ENCODE measurements at places on chromosomes 16 and 17.

GRCh38 chr17:58052945-58053715 is 30.1 kb upstream of the DYNLL2 start:
- no peak for DNase-seq

GRCh38 chr17:70157151-70157550 is 12.2 kb upstream of the KCNJ2 start:
- DNase-seq, result no peak

- DNase-seq, result no peak
Measured at GRCh38 chr16:74896389-74897370, 88.2 kb downstream of the WDR59 start.

DNA sequence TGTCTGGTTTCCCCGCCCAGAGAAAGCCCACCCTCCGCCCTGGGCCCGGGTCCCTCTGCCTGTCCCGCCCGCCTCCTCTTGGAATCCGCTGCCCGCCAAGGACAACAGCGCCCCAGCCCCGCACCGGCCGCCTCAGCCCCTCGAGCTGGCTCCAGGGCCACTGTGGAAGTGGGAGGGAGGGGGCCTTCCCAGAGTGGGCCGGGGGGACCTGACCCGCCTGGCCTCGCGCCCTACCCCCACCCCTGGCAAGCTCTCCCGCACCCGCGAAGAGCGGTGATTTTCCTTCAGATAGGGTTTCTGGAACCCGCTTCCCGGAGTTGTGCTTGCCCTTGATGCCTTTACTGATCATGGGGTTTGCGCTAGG is 2.3 kb upstream of the CBX8 start:
- no peak for DNase-seq

DNA sequence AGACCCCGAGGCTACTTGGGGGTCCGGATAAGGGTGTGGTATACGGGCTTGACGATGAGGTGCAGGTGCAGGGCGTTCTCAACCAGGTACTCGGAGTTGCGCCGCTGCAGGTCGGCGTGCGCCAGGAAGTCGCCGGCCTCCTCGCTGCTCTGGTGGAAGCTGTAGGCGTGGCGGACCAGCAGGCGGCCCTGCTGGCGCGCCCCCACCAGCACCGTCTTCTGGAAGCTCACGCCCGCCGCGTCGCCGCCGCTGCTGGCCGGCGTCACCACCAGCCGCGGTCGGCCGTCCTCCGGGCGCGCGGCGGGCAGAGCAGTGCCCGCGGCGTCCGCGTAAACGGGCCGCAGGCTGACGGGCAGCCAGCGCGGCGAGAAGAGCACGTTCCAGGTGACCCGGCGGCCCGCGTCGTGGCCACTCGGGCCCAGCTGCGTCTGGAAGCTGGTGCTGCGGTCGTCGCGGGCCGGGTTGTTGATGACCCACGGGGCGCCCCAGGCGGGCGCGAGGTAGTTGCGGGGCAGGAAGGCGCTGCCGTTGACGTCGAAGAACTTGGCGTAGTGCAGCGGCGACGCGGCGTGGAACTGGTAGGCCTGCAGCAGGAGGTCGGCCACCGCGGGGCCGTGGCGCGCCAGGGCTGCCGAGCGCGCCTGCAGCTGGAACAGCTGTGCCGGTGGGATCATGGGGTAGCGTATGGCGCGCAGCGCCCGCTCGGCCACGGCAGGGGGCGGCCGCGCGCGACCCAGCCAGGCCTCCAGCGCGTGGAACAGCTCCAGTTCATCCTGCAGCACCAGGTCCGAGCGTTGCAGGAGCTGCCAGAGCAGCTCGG is 4.8 kb downstream of the BTBD17 start:
- no peak for DNase-seq

GRCh38 chr17:79939755-79940458 is 95.8 kb downstream of the TBC1D16 start:
- no peak for DNase-seq

GRCh38 chr16:55323637-55324271 is at the start of gene IRX6:
IRX6 (plus strand) TSS chr16:55324203; CDS start chr16:55325092, 889 bp downstream.
- DNase-seq, result no peak

DNA sequence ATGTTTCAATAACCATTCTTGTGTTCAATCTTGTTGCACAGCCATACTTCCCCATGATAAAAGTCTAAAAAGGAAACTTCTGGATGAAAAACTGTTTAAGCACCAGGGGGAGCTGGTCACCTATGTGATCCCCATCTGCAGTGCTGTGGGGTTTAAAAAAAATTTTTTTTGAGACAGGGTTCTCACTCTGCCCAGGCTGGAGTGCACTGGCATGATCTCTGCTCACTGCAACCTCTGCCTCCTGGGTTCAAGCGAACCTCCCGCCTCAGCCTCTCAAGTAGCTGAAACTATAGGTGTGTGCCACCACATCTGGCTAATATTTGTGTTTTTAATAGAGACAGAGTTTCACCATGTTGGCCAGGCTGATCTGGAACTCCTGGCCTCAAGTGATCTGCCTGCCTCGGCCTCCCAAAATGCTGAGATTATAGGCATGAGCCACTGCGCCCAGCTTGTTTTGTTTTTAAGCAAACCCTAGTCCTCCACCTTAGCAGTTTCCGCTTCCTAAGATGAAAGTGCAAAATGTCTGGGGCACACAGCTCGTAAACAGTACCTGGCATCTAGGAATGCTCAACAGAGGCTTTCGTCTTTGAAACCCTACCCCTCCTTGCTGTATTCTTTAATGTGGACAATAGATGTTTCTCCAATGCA is 25.4 kb downstream of the DNAJA2 start:
- no peak for DNase-seq

DNA sequence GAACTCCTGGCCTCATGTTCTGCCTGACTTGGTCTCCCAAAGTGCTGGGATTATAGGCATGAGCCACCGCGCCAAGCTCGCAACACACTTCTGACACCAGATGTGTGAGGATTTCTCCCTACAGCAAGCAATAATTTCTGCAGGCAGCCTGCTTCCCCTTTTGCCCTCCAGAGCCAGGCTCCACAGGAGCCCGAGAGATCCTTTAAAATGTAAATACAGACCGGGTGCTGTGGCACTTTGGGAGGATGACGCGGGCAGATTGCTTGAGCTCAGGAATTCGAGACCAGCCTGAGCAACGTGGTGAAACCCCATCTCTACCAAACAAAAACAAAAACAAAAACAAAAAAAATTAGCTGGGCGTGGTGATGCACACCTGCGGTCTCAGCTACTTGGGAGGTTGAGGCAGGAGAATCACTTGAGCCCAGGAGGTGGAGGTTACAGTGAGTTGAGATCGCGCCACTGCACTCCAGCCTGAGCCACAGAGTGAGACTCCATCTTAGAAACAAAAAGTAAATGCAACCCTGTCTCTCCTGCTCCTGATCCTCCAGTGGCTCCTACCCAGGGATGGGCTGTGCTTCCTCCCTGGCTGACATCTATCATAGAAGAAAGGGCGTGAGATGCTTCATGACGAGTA is 14.7 kb downstream of the C16orf96 start:
- no peak for DNase-seq

DNA sequence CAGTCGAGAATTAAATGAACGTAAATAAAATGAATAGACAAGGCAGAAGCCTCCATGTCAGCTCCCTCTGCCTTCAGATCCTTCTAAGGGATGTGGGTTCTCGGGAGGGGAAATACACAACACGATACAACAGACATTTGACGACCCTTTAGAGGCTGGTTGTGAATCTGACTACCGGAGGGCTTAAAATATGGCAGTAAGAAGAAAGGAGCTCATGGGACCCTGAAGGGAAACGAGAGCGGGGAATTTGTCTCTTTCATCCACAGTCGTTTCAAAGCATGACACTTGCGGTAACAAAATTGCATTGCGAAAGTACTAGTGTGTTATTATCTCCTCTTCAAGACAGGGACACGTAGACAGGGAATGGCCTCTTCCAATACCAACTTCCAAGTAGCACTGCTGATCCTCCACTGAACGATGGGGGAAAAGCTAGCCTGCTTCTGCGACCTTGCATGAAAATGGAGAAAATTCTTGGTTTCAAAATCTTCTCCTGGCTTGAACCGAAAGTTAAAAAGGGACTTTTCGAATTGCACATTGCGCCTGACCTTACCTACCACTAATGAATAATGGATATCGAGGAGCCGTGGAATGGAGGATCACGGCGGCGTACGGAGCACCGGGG is 1.2 kb upstream of the TNRC6C start:
- no peak for DNase-seq

- no peak for DNase-seq
Measured at GRCh38 chr16:46737621-46738214, 10.4 kb downstream of the MYLK3 start.

DNA sequence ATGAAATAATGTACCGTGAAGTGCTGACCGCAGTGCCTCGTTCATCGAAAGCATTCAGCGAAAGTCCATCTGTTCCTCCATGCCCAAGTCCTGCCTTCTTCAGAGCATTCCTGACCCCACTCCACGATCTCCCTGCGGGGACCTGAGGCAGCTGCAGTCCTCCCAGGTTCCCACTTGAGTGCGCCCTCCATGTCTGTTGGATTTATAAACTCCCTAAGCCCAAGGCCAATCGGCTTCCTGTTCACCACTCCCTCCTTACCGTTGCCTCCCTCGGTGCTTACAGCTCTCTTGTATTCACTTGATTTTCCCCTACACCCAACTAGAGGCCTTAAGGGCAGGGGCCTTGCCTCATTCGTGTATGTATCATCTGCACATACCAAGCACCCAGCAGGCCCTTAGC is 2.8 kb downstream of the RAD51D start:
- DNase-seq, result no peak

DNA sequence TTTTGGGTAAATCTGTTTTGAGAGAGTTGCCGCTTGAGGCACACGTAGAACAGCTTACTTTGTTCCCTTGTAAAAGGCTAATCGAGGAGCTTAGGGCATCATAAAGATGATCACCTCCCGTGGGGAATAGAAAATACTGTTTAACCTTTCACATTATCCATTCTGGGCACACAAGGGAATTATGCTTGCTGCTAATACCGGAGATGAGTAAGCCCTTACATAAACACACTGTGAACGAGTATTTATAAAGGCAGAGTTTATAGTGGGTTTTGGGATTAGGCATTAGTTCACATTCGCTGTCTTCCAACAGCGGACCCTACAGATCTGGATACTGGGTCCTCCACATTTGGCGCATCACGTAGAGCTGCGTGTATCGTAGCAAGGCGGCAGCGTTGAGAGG is 51.2 kb upstream of the CNTNAP4 start:
- DNase-seq, result no peak

- DNase-seq, result no peak
Measured at GRCh38 chr16:27234603-27235002, 31.3 kb downstream of the KDM8 start.

- DNase-seq, result no peak
Measured at GRCh38 chr17:73343168-73343634, 31.4 kb upstream of the CDC42EP4 start.

DNA sequence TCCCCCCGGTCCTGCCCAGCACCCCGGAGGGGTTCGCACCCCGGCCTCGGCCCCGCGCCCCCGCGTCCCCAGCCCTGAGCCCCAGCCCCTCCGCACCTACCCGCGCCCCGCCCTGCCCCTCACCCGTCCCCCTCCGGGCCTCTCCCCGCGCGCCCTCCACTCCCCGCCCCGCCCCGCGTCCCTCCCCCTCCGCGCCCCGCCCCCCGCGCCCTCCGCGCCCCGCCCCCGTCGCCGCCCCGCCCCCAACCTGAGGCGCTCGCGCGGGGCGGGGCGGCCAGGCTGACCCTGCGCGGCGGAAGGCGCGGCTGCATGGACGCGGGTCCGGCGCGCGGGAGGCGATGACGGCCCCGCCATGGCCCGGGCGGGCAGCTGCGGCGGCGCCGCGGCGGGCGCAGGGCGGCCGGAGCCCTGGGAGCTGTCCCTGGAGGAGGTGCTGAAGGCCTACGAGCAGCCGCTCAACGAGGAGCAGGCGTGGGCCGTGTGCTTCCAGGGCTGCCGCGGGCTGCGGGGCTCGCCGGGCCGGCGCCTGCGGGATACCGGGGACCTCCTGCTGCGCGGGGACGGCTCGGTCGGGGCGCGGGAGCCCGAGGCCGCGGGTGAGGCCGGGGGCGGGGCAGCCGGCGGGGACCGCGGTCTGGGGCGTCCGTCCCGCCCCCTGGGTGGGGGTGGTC is at the start of gene SPIRE2:
TSS of gene SPIRE2 (plus strand) at position 277 of the 671 bp plus-strand sequence. CDS start at position 353, 76 bp downstream.
- no peak for DNase-seq

- DNase-seq, result no peak
Measured at GRCh38 chr17:82238472-82239201, 9.8 kb downstream of the SLC16A3 start.

DNA sequence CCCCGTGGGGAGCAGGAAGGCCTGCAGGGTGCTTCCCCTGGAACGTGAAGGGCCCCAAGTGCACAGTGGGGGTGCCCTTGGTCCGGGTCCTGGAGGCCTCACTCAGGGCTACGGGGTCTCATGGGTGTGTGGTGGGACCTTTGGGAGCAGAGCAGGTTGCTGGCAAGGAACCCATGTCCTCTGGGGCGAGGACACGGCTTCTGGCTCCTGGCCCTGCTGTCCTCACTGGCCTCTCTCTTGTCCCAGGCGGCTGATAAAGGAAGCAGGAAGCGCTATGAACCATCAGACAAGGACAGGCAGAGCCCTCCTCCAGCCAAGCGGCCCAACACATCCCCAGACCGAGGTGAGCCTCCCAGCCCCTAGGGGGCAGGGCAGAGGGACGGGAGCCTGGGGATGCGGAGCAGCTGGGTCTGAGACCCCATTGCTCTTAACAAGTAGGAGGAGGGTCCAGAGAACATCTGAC is 9.8 kb upstream of the IL17C start:
- no peak for DNase-seq

DNA sequence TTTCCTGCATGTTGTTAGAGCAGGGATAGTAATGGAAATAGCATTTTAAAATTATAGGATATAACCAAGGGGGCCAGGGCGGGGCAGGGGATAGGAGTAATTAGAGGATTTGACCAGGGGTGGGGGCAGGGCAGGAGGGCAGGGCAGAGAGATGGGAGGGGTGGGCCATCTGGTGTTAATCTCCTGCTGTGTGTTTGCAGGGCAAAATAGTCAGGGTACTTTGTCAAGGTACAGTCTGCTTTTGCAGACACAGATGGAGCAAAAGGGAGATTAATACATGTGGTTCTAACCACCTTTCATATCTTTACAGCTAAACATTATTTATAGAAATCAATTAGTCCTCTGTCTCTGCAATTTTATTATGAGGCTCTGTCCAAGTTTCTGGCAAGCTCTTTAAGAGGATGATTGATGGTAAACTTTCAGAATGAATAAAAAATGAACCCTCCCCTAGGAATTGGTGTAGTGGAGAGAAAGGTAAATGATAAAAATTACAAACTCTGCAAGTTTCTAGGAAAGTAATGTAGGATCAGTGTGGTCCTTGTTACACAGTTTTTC is 6.6 kb downstream of the ANKFN1 start:
- DNase-seq, result no peak

DNA sequence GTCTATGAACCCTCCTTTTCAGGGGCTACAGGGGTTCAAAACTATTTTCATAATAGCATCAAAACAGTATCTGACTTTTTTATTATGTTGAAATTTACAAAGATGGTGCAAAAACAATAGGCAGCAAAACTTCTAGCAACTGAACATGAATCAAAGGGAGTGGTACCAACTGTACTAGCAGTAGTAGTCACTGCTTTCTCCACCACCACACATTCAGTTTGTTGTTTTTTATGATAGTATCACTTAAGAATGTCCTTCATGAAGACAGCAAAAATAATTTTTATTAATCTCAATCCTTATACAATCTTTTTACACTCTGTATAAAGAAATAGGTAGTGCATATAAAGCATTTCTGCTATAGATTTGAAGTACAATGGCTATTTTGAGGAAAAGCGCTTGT is 47.6 kb downstream of the MED13 start:
- DNase-seq, result no peak
